ENCODE measurements at places on chromosomes 16 and 17.

GRCh38 chr16:66660422-66661209 lies 35.9 kb downstream of the CMTM4 start:
- no peak for DNase-seq

DNA sequence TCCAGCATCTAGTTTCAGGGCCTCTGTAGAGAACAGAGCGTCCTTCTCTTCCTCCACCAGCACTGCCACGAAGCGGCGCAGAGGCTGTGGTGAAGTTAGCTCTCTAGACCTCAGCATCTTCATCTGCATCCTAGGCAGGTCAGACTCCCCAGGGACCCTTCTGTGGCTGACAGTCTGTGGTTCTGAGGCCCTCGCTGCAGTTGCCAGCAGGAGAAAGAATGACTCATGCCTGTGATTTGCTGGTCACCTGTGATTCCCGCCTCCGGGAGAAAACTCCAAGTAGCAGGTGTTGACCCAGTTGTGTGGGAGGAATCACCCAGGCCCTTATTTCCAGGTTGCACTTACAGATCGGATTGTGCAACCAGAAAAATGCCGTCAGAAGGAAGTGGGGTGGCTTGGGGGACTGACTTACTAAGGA lies 117.3 kb upstream of the CACNG5 start:
- DNase-seq: no peak

DNA sequence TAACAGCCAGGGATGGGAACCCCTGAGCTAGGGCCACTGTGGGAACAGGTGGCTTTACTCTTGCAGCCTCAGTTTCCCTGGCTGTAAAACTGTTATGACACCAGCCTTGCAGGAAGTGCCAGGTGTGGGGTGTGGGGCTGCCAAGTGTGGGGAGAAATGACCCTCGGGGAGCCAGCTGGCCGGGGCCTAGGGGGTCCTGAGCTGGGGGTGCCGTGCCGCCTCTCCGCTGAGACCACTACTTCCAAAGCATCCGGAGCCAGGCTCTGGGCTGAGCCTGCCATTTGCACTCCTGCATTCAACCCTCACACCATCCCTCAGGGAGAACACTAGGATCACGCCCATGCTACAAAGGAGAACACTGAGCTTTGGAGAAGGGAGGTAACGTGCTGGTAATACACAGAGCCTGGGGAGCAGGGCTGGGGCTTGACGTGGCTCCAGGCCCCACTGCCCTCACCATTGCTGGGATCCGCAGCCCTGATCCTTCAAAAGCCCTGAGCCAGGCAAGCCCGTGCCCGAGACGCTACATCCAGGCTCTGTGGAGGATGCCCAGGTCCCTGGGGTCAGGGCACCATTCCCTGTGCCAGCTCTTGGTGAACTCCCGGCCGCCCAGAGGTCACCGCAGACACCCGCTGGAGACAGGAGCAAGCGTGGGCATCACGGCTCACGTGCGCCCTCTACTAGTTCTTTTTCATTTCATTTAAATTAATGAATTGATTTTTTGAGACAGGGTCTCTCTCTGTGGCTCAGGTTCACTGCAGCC lies 28.8 kb upstream of the GINS2 start:
- peak; percentile 50 for DNase-seq

GRCh38 chr17:72927146-72927545 lies 165.3 kb downstream of the SLC39A11 start:
- DNase-seq: no peak

GRCh38 chr17:75340631-75341030 lies 51.4 kb upstream of the SLC25A19 start:
- DNase-seq: no peak

- DNase-seq: no peak
Measured at GRCh38 chr16:46648656-46649055, 27.5 kb upstream of the SHCBP1 start.

- peak; percentile 51 for DNase-seq
Measured at GRCh38 chr17:77453613-77454241, 313.0 kb downstream of the SEC14L1 start.

DNA sequence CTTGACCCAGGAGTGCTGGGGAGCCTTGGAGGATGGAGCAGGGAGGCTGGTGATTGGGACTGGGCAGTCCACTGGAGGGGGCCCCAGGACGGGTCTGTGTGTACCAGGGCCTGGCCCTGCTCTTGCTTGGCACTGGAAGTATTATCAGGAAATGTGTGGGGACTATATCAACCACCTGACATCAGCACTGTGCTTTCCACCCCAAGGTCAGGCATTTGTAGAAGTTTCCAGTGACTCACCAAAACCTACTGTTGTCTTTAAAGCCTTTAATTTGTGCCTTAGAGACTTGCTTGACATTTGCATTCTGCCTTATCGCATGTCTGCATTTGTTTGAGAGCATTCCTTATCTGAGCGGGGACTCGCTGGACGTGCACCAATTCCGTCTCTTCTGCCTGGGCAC lies 323.1 kb downstream of the FOXL1 start:
- DNase-seq: no peak

GRCh38 chr16:81138831-81139557 lies 42.8 kb upstream of the GCSH start:
- no peak for DNase-seq

GRCh38 chr17:44864831-44865230 lies 17.1 kb downstream of the HIGD1B start:
- DNase-seq: no peak

DNA sequence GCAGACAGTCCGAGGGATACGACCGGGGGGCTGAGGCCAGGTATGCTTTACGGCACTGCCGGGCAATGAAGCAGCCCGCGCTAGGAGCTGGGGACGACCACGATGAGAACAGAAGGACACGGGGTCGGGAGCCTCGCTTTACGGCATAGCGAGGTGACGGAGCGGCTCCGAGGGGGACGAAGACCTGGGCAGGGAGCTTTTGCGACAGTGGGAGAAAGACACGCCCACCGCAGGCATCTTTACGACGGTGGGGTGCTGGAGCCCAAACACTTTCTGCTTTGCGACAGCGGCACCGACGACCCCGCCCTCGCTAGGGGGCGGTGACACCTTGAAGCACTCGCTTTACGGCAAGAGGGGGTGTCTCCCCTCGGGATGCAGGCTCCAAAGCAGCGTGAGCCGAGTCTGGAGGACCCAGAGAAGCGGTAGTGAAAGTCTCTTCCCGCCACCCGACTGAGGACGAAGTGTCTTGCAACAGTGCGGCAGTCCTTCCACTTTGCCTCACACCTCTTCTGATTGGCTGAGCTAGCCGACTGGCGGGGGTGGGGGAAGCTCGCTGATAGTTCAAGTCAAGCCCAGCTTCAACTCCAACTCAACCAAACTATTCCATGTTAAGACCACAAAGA lies 350 bp upstream of the NEURL4 start:
- DNase-seq: peak; percentile 96

DNA sequence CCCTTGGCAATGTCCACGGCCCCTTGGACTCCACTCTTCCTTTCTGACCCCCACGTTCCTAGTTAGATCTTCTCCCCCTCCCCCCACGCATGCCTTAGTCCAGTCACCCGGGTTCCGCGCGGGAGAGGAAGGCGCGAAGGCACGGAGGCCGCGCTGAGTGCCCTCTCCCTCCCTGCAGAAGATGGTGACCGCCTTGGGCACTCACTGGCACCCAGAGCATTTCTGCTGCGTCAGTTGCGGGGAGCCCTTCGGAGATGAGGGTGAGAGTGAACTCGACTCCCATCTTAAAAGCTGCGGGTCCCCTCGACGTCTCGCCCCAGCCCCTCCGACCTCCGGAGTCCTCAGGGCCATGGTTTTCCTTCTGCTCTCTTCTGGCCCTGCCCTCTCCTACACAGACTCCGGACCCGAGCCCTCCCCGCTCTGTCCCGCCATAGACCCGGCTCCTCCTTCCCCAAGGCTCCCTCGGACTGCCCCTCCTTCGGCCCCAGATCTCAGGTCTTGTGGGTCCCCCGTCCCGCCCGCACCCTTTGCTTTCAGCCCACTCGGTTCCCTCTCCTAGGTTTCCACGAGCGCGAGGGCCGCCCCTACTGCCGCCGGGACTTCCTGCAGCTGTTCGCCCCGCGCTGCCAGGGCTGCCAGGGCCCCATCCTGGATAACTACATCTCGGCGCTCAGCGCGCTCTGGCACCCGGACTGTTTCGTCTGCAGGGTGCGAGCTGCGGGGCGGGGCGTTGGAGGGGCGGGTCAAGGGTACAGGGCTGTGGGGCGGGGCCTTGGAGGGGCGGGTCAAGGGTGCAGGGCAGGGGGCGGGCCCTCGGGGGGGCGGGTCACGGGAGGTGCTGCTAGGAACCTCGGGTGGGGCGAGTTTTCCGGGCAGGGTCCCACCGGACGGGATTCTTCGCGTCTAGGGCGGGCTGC lies 4.6 kb downstream of the TGFB1I1 start:
- DNase-seq: peak; percentile 87

DNA sequence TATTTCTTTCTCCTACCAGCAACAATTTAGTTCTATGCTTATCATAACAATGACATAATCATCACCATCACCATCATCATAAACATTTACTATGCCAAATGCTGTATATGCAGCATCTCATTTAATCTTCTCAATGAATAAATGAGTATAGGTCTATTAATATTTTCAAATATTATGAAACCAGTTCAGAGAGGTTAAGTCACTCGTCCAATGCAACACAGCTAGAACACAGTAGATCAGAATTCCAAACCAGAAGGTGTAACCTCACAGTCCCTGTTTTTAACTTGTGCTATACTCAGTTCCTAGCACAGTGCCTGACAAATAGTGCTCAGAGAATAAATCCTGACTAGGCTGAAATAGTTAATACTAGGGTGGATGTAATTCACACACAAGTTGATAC lies 314.8 kb downstream of the XYLT1 start:
- no peak for DNase-seq

GRCh38 chr16:81616321-81617020 lies 162.6 kb upstream of the PLCG2 start:
- peak; percentile 79 for DNase-seq

GRCh38 chr16:84438971-84439696 lies 65.3 kb downstream of the MEAK7 start:
- DNase-seq: no peak

DNA sequence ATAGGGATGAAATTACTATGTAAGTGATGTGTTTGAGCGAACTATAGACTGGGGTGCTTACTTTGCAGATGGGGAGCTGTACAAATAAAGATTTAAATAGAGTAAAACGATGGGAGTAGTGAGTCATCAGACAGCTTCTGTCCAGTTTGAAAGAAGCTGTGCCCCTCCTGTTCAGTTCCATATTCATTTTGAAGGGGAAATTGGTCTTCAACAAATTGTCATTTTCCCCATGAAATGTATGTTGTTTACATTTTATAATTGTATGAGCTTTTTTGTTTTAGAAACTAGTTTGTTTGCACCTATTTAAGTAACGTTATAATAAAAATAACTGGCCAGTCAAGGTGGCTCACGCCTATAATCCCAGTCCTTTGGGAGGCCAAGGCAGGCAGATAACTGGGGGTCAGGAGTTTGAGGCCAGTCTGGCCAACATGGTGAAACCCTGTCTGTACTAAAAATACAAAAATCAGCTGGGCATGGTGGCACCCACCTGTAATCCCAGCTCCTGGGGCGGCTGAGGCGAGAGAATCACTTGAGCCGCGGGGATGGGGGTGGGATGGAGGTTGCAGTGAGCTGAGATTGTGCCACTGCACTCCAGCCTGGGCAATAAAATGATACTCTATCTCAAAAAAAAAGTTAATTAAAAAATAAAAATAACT lies 20.2 kb downstream of the SEC14L1 start:
- no peak for DNase-seq

DNA sequence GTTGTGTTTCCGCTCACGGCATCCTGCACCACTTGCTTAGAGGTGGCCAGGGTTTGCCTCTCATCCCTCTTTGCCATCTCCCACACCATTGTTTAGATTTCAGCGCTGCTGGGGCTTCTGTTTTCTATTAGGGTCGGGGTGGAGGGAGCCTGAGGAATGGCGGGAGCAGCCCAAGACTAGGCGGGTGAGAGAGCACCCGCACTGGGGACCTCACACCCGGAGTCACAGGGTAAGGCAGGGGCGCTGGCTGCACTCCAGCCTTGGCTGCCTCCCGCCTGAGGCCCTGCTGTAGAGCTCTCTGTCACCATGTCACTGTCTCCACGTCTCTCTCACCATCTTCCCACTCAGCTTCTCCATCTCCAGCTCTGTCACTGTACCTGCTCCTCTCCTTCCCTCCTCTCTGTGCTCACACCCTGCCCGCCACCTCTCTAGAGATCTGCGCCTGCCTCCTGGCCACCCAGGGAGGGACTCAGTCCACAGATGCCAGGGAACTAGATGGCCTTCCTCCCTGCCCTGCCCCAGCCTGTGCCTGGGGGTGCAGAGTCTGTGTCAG lies 32.8 kb upstream of the ABCC3 start:
- no peak for DNase-seq

GRCh38 chr17:3916825-3917224 lies 560 bp upstream of the P2RX1 start:
- DNase-seq: no peak

GRCh38 chr16:75304521-75305363 lies 53.3 kb upstream of the BCAR1 start:
- no peak for DNase-seq

DNA sequence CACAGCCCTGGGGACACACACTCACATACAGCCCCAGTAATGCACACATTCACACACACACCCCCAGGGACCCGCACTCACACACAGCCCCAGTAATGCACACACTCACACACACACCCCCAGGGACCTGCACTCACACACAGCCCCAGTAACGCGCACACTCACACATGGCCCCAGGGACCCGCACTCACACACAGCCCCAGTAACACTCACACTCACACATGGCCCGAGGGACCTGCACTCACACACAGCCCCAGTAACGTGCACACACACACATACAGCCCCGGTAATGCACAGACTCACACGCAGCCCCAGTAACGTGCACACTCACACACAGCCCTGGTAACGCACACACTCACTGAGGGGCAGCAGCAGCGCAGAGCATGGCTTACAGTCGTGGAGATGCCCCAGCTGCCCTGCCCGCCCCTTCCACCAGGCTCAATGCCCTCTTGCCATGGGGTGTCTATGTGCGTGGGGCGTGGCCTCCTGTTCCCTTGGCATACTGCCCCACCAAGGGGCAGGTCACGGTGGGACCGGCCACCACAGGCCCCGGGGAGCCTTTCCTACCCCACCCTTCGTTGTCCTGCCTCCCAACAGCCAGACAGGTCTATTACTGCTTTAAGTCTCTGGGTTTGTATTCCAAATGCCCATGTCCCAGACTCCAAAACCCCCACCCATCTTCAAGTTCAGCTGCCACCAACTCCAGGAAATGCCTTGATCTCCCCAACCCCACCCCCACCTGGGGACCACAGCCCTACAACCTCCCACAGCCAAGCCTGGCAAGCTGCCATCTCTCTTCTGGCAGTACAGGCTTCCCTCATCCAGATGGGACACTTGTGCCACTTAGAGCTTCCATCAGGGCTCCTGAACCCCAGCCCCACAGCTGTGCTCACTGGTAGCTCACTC lies 2.7 kb downstream of the CCDC102A start:
- peak; percentile 27 for DNase-seq

Measured in activated naive CD4-positive, alpha-beta T cell treated with Interleukin-2 at 50 U/mL for 16 hours (primary cell).